Tongue (tissue), 3 donors: ENCODE measurements at places on chromosomes 2 and 18.

GRCh38 chr2:56211048-56211447 lies 27.3 kb downstream of the CCDC85A start:
- no peak for DNase-seq

DNA sequence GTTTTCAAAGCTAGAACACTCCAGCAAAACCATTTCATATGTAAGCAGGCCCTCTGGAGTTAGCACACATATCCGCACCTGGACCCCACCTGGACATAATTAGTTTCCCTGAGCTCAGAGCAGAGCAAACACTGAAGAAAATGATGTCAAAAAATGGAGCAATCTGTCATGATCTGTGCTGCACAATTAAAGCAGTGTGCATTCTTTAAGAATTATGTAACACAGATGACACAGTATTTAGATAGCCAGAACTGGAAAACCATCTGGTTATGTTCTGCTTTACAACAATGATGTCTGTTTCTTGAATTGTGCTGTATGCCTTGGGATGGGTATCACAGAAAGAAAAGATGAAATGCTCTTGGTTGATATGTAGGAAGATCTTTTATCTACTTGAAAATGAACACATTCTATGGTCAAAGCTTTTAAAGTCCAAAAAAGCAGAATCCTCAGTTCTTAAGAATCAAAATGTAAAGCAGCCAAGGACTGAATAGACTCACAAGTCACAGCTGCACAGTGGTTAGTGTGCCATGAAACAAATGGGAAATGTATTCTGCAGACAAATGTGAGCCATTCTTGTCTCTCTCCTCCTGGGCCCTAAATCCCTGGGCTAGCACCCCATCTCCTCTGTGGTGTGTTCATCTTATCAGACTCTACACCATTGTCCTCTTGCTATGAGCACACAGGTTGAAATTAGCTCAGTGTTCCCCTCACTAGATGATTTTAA lies 36.8 kb downstream of the HRH4 start:
- peak; percentile 77 for DNase-seq

- DNase-seq, result no peak
These were observed 48.0 kb downstream of the ARHGAP28 start for GRCh38 chr18:6777509-6777908.

- DNase-seq, result no peak
These were observed 207.0 kb upstream of the VWC2L start for GRCh38 chr2:214203744-214204289.

GRCh38 chr2:177797808-177798207 lies 274.8 kb downstream of the PDE11A start:
- DNase-seq, result no peak

- no peak for DNase-seq
These were observed 211.8 kb upstream of the DSEL start for GRCh38 chr18:67728364-67728763.

DNA sequence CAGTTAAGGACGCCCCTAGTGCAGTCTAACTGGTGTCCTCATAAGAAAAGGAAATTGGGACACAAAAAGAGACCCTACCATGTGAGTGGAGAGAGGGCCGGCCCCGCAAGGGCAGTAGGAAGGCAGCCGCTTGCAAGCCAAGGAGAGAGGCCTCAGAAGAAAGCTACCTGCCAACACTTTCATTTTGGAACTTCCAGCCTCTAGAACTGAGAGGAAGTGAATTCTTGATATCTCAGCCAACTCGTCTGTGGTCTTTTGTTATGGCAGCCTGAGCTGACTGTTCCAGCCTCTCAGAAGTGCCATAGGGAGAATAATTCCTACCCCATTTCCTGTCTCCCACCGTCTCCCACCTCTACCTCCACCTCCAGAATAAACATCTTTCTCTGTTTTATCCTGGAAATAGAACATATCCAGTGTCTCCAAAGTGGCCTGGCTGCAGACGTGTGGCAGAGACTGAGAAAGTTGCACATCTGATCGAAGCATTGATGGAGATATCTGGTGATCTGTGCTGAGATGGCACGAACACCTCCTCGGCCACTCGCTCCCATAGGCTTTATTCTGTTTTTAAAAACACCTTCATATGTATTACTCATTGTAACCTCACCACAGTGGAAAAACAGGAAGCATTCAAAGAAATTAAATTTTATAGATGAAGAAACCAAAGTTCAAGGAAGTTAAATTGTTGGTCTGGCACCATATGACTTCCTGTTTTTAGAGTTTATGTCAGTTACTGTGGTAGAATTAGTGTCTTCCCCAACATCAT lies 39.5 kb upstream of the MARCO start:
- no peak for DNase-seq

DNA sequence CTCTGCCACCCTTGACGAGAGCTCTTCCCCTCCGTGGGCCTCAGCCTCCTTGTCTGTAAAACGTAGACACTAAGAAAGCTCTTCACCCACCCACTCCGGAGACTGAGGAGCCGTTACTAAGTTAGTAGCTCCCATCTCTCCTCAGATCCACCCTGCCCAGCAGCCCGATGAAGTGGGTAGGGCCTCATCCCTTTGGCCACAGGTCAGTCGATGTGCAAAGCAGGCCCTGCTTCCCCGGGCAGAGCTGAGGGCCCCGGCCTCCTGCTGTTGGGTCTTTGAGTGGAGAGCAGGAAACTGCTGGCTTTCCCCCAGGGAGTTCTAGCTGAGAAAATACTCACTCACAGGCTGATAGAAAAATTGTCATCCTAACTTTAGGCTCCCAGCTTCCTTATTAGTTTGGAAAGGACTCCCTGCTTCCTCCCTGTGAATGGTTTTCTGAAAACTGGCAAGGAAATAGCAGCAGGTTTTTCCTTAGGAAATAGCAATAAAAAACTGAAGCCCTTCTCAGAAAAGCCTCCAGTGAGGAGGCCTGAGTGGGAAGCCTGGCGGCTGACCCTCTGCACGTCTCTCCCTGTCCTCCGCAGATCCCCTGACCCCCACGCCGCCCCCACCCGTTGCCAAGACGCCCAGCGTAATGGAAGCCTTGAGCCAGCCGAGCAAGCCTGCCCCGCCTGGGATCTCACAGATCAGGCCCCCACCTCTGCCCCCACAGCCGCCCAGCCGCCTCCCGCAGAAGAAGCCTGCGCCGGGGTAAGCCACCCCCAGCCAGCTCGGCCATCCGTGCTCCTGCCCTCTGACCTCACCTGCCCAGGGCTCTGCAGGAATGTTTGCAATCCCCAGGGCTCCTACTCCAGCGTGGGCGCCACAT lies 30.2 kb downstream of the ITGB1BP1 start:
- peak; percentile 20 for DNase-seq

GRCh38 chr2:119788752-119789151 lies 29.0 kb downstream of the PTPN4 start:
- no peak for DNase-seq

GRCh38 chr2:30453498-30453897 lies 6.5 kb downstream of the LCLAT1 start:
- DNase-seq, result no peak

DNA sequence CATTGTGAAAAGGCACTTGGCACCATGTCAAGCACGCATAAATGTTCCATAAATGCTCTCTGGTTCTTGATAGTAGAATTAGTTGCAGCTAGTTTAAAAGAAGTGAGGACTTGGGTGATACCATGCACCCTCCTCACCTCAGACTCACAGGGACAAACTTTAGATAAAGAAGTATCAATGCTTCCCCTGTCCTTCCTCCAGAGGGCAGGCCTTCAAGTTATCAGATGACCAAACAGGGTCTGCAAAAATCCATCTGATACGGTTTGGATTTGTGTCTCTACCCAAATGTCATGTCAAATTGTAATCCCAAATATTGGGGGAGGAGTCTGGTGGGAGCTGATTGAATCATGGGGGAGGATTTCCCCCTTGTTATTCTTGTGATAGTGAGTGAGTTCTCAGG lies 54.1 kb downstream of the C1QL2 start:
- no peak for DNase-seq

GRCh38 chr18:66641056-66641455 lies 37.2 kb upstream of the CDH19 start:
- no peak for DNase-seq

- no peak for DNase-seq
These were observed 16.3 kb upstream of the CDH2 start for GRCh38 chr18:28193177-28193778.

DNA sequence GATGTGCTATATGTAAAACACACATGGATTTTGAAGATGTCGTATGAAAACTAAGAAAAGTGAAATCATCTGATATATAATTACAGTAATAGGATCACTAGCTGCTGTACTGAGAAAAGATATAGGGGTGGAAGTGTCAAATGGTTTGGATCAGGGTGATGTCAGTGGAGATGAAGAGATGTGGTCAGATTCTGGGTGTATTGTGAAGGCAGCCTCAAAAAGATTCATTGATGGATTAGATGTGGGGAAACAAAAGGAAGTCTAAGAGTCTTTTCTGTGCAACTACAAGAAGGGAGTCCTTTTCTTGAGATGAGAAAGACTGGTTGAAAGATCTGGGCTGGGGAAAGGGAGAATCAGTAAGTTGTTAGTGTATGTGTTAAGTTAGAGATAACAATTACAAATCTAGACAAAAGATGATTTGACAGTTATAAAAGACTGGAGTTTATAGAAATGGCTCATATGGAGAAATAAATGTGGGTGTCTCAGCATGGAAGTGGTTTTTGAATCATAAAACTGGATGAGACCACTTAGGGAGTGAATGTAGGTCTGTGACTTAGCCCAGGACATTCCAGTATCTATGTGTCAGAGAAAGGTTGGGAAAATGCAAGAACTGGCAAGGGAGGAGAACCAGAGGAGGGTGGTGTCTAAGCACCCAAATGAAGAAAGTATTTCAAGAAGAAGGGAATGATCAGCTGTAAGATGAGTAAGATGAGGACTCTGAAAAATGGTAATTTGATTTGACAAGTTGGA lies 347.4 kb downstream of the PARD3B start:
- DNase-seq, result no peak

GRCh38 chr2:187748958-187749357 lies 194.7 kb upstream of the TFPI start:
- DNase-seq, result no peak

GRCh38 chr2:121774235-121774634 lies 18.8 kb downstream of the TSN start:
- no peak for DNase-seq

DNA sequence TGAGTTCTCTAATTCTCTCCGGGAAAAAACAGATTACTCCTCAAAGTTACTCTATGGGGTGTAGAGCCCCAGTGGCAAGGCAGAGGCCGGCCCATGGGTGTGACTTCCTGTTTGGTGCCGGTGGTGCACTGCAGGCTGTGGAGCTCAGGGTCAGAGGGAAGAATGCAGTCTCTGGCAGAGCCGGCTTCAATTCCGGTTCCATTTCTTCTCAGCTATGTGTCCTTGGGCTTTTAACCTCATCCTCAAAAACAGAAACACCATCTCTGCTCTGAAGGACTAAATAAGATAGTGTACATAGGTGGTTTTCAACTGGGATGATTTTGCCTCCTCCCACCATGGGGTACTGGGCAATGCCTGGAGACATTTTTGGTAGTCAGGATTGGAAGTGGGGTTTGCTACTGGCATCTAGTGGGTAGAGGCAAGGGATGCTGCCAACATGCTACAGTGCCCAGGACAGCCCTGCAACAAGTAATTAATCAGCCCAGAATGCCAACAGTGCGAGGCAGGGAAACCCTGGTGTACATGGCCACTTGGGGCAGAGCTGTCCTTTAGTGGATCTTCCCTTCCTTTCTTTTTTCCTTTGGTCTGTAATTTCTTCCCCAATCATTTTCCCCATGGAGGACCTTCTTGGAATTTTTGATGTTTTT lies 81.2 kb downstream of the INSIG2 start:
- DNase-seq, result no peak

DNA sequence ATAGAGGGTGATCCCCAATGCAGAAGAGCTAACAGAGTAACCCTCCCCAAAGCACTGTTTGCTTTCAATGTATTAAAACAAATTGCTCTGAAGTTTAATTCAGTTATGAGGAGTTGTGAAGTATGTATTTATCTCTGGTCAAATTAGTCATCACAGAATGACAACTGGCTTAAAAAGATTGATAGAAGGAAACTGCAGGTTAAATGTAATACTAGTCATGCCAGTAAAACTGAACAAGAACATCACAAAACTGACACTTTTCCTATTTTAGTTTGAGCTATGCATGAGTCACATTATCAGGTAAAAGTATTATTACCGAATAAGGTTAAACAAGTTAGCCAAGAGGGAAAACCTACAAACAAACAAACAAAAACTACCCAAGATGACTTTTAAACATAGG lies 99.0 kb upstream of the ACVR1C start:
- no peak for DNase-seq

DNA sequence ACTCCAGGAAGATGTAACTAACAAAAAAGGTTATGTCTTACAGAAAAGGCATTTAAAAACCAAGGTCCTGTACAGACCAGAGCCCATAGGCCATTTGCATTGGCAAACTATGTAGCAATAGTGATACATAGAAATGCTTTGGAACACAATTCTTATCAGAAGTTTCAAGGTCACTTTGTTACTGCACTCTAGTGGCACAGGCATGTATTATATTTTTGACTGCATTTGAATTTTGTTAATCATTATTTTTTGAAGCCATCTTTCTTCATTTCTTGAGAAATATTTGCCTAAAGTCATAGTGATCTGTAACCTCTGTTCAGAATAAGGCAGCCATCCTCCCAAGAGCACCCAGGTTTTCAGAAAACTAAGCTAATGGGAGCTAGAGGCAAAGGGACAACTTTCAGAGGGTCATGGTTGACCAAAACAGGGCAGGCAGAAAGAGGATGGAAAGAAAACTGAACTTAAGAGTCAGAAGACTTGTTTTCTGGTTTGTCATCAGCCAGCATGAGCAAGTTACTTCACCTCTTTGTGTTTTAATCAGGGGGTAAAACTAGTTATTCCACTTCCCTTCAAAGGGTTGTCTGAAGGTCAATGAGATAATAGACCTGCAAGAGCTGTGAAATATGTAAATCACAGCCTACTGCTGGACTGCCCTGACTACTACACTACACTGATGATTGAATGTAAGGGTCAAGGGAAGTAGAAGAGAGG lies 41.5 kb downstream of the SLC38A11 start:
- DNase-seq, result no peak

DNA sequence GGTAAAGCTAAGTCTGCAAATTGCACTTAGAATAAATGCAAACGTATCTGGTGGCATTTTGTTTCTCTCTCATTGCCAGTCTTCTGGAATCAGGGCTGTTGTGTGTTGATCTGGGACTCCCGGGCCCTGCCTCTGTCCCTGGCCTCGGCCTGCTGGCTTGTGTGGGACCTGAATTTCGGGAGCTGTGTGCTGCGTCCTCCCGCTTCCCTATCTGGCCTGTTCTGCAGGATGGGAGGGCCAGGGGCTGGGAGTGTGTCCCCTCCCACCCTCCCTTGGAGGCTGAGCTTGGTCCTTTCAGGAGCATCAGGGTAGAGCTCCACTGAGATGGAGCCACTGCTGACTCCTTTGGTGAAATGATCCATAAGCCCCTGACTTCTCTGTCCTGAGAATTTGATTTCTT lies 118.5 kb downstream of the ACKR3 start:
- no peak for DNase-seq
